ENCODE measurements at places on chromosomes 1 and 21.

- no peak for DNase-seq
Observed at GRCh38 chr1:30512914-30513265, 210.5 kb downstream of the MATN1 start.

DNA sequence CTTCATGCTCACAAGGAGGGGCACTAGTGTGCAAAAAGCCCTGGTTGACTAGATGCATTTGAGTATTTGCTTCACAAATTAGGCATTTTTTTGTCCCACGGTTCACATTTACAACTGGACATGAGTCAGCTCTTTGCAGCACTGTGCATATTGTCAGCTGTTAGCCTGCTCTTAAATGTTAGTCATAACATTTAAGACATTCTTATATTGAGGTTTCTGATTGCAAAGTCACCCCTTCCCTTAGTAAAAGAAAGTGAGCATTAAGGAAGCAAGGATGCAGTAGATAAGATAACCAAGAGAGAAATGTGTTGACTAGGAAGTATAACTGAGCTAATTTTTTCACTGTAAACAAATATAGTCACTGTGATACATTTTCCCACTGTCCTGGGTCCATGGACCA lies 132.6 kb upstream of the CTTNBP2NL start:
- DNase-seq: no peak

- no peak for DNase-seq
Observed at GRCh38 chr1:176466514-176466913, 3.5 kb downstream of the PAPPA2 start.

GRCh38 chr1:43691871-43692815 lies 15.2 kb upstream of the ST3GAL3 start:
- no peak for DNase-seq

GRCh38 chr21:42237577-42237976 lies 18.6 kb downstream of the ABCG1 start:
- DNase-seq: peak; percentile 57

DNA sequence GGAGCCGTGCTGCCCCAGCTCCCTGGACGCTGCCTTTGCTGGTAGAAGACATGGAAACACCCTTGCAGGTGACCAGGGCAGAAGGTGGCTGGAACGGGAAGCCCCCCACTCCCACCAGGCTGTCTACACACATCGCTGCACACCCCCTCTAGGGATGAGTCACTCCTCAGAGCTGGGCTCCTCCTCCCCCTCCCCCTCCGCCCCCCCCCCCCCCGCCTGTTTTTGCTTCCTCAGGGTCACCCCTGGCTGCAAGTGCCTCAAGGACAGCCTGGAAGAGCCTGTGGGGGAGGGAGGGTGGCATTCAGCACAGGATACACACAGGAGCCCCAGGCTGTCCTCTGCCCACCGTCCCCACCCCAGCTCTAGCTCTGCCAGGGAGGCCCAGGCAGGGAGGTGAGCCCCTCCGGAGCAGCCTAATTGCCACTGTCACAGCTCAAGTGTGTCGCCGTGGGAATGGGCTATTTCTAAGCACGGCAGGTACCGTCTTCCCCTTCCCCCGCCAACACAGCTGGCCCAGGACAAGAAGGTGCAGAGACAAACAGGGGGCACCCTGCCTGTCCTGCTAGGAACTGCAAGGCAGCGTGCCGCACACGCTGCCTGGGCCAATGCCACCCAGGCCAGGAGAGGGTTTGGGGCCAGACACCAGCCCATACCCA lies 2.5 kb downstream of the FNDC10 start:
- DNase-seq: no peak

DNA sequence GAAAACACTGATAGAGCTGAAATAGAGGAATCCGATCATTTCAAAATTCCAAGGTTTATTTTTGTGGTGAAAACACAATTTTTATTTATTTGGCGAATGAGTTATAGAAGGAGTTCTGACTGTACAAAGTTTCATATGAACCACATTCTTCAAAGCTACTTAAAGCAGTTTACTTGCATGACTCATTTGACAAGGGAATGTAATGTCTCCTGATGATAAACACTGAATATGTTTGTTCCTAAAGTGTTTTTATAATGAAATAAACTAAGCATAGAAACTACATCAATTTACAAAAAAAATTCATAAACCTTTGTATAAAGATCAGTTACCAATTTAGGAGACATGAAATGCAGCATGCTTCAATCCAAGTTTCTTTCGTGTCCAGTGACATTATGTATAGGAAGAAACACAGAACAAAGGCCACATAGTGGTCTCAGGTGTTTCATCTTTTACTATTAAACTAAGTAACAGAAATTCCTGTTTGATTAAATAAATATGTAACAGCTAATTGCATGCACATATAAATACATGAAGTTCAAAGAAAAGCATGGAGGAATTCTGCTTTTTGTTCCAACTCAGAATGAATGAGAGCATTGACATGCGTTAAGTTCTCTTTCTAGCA lies 2.5 kb downstream of the PRKACB start:
- DNase-seq: no peak

DNA sequence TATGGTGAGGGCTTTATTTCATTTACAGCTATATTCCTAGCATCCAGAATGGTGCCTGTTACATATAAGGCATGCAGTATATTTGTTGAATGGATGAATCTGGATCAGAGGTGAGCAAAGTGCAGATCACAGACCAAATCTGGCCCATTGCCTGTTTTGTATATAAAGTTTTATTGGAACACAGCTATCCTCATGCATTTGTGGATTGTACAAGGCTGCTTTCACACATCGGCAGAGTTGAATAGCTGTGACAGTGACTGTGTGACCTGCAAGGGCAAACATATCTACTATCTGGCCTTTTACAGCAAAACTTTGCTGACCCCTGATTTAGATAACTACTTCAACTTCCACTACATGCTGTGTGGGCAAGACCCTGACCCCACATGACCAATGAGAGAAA lies 54.0 kb upstream of the MRPS6 start:
- no peak for DNase-seq

GRCh38 chr1:235972311-235972689 lies 92.6 kb downstream of the NID1 start:
- DNase-seq: no peak

DNA sequence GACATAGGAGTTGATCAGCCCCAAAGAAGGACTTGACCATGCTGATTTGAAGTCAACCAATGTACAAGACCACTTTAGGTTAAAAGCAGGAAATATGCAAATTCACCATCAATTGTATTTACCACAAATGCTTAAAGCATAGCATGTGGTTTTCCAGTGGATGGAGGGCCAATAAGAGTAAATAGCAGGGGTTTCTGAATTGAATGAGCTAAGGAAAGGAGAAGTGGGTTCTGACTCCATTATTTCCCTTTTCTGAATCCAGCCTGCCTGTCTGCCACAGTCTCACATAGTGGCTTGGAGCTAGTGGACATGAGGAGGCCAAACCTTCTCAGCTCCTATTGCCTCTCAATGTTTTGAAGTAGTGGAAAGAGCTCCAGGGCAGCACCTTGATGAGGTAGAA lies 7.2 kb upstream of the TNFSF18 start:
- DNase-seq: no peak

Measured in CD4-positive, alpha-beta T cell treated with Interleukin-15 for 4 hours (primary cell).